ENCODE measurements at places on chromosomes 16 and 17.

GRCh38 chr16:27972500-27972899, 91.0 kb downstream of the GSG1L start:
- DNase-seq: peak; percentile 68

GRCh38 chr16:53465606-53466280, 31.5 kb downstream of the RBL2 start:
- DNase-seq: peak; percentile 85

GRCh38 chr16:23408242-23408822, 44.7 kb downstream of the COG7 start:
- no peak for DNase-seq

- DNase-seq: no peak
Measured at GRCh38 chr16:70689035-70689969, 3.4 kb upstream of the MTSS2 start.

GRCh38 chr17:29189355-29189754, 9.2 kb upstream of the MYO18A start:
- DNase-seq: no peak

DNA sequence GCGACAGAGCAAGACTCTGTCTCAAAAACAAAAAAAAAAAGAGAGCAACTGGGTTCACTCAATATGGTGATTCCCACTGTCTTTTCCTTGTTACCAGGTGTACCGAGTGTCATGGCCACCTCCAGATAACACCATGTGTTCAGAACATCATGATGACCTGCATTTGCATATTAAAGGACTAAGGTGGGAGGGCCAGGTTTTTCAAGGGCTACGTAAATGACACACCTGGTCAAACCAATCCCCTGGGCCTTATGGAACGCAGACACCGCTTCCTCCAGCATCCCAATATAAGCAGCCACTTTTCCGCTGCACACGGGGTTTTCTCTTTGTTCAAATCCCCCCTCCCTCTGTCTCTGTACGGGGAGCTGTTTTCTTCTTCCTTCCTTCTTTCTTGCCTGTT, 29.3 kb downstream of the WSCD1 start:
- no peak for DNase-seq
